ENCODE measurements at places on chromosomes 5 and 9.

DNA sequence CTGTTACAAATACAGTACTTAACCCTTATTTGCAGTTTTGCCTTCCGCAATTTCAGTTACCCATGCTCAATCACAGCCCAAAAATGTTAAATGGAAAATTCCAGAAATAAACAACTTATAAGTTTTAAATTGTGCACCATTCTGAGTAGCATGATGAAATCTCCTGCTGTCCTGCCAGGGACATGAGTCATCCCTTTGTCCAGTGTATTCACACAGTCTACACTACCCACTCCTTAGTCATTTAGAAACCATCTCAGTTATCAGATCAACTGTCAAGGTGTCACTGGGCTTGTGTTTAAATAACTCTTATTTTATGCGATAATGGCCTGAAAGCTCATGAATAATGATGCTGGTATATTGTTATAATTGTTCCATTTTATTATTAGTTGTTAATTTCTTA is 95.8 kb downstream of the PLCXD3 start:
- DNase-seq: no peak

DNA sequence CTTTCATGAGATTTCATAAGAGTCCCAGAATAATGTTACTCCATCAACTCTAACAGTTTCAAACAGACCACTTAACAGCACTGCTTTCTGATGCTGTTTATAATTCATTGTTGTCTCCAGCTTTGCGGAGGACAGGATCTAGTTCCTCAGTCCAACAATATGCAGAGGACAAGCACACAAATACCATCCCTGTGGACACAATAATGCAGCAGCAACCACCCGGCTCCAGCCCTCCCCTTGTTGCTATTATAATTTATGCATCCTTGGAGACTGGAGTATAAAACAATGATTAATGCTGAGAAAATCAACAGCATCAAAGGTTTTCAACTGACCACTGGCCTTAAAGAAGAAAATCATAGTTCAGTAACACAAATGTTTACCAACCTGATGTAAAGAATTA is 108.3 kb downstream of the DENND1A start:
- DNase-seq: no peak

GRCh38 chr9:96186591-96187011 is 115.4 kb downstream of the HSD17B3 start:
- no peak for DNase-seq

DNA sequence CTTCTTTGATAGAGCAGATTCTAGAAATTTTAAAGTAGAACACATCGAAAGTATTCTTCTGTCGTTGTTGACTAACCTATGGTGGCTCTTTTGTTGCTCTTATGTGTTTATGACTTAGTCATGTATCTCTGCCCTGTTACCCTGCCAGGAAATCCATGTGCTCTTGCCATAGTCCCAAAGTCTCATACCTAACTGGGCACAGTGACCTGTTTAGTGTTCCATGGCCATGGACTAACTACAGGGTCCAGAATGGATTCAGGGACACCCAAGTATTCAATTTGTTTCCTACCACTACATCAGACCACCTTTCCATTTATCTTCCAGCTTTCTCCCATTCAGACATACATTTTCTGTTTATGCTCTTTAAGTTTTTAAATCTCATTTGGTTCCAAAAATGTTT is 18.0 kb downstream of the SLC44A1 start:
- DNase-seq: no peak

DNA sequence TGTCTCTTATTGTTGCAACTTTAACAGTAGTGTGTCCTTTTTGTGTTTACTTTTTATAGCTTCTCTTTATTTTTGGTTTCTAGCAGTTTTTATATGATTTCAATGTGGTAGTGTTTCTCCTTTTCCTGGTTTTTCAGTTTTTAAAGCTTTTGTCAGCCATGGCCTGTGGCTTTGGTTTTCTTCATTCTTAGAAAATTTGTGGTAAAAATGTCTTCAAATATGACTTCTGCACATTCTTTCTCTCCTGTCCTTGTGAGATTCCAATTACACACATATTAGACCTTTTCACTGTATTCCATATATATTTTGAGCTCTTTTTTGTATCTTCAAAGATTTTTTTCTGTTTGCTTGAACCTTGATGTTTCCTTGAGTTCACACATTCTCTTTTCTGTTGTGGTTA is 180.5 kb downstream of the CNTLN start:
- DNase-seq: no peak

- DNase-seq: no peak
Observed at GRCh38 chr9:8020186-8020585, 220.6 kb upstream of the DMAC1 start.

DNA sequence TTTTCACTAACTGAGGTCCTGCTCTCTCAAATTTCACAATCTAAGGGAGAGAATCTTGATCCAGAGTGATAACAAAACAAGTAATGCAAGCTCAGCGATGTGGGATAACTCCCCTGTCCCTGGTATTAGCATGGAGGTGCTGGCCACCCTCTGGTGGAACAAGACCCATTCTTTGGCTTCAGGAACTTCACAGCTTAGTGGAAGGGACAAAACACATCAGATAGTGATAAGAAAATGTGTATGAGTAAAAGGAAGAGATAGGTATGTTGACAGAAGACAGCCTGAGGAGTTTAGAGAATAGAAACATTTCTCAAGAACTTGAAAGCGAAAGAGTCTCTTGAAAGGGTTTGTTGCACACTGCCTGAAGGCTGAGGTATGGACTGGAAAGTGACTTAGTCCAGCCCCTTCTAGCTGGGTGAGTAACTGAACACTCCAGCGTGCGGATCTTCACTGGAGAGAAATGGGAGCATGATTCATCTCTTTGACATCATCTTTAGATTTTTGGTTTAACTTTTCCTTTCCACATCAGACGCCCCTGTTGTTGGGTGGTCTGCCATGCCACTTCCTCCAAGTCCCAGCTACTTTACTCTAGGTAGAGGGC is 25.4 kb upstream of the ZSWIM6 start:
- no peak for DNase-seq

All from NCI-H2227 treated with DMSO at 0.1 percent for 48 hours (cell line).